ENCODE measurements at places on chromosomes 1 and 21.

DNA sequence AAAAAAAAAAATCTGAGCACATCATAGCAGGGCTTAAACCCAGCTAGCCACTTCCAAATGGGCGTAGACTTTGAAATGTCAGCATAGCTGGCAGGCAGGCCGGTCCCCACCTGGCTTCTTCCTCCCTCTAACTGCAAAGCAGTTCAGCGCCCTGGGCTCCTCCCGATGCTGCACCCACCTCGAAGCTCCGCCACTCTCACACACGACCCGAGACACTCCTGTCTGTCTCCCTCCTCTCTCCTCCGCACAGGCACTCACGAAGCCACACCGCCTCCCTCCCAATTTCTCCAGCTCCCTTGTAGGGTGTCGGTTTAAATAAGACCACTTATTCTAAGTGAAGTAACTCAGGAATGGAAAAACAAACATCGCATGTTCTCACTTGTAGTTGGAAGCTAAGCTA lies 301.3 kb downstream of the NPHP4 start:
- no peak for DNase-seq

- DNase-seq: no peak
These were observed 332.8 kb upstream of the ZRANB2 start for GRCh38 chr1:71413441-71414175.

- DNase-seq: no peak
These were observed 1386.8 kb downstream of the MRPL39 start for GRCh38 chr21:24220446-24220845.

DNA sequence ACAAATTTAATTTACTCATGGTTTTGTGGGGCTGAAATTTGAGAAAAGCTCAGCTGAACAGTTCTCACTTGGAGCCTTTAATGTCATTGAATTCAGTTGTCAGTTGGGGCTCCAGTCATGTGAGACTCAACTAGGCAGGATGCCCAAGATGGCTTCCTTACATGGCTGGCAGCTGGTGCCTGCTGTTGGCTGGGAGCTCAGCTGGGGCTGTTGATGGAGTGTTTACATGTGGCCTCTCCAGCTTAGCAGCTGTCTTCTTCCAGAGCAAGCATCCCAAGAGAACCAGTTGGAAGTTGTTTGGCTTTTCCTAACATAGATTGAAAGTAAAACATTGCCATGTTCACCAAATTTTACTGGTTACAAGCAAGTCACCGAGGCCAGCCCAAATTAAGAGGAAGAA lies 81.8 kb upstream of the KCNA3 start:
- no peak for DNase-seq

DNA sequence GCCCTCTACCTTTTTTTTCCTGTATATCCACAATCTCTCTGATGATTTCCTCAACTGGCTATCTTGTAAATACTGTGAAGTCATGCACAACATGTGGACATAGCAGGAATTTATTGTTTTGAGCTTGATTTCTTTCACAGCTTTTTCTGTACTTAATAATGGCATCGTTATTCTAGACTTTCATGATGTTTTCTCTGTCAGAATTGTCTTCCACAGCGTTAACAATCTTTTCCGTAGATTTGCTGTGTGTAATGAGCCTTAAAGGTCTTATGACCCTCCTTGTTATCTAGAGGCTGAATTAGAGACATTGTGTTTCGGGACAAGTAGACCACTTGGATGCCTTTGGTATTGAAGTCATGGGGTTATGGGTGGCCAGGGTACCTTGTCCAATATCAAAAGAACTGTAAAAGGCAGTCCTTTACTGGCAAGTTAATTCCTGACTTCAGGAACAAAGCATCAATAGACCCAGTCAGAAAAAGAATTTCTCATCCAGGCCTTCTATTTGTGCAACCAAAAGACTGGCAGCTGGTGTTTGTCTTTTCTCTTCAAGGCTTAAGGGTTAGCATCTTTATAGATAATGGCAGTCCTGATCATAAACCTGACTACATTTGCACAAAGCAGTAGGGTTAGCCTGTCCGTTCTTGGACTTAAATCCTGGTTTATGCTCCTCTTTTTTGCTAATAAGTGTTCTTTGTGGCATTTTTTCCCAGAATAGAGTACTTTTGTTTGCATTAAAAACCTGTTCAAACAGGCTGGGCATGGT lies 30.1 kb upstream of the CHAF1B start:
- DNase-seq: no peak

DNA sequence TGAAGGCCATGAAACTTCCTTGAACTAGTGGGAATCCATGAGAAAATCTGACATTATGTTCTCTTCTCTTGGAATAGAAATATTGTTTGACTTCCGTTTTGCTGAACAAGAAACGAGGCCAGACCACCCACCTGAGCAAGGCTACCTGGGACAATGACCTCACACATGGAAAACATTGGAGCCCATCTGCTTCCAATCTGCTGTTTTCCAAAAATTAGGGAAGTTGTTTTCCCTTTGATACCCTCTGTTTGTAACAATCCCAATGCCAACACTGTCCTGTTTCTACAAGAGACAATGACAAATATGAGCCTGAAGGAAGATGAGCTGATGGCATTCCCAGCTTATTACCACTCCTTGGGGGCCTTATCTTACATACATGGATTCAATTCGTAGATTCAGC lies 29.4 kb downstream of the OR2C3 start:
- no peak for DNase-seq

DNA sequence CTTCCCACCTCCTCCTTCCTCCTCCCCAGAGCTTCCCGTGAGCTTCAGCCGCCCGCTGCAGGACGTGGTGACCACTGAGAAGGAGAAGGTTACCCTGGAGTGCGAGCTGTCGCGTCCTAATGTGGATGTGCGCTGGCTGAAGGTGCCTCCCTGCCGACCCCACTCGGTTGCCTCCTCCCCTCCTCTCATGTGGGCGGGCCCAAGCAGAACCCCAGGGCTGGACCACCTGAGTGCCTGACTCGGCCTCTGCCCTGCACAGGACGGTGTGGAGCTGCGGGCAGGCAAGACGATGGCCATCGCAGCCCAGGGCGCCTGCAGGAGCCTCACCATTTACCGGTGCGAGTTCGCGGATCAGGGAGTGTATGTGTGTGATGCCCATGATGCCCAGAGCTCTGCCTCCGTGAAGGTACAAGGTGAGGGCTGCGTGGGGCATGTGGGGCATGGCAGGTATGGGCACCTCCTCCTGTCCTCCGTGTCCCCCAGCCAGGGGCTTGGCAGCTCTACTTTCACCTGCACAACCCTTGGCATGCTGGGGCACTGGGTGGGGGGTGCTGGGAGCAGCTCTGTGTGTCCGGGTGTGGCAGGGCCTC lies 69.2 kb downstream of the OBSCN start:
- DNase-seq: no peak

DNA sequence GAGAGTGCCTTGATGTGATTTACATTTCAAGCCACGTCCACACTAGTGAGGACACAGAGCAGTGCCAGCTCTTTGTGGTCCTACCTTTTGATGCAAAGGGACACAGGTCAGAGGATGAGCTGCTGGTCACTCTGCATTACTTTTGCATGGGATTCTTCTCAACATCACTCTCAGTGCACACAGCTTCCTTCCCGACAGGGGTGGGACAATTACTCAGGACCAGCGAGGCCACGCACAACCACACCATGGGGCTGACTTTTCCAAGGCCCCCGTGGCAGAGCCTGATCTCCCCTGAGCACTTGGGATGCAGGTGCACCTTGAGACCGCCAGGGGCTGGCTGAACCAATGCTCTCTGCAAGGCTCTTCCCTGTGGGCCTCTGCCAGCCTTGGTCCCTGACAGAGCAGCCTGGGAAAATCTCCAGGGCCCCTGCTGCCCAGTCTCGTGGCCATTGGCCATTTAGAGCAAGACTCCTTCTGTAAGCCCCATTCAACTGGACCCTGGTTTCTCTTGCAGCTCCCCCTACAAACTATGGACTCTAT lies 13.2 kb upstream of the PRAMEF12 start:
- no peak for DNase-seq

DNA sequence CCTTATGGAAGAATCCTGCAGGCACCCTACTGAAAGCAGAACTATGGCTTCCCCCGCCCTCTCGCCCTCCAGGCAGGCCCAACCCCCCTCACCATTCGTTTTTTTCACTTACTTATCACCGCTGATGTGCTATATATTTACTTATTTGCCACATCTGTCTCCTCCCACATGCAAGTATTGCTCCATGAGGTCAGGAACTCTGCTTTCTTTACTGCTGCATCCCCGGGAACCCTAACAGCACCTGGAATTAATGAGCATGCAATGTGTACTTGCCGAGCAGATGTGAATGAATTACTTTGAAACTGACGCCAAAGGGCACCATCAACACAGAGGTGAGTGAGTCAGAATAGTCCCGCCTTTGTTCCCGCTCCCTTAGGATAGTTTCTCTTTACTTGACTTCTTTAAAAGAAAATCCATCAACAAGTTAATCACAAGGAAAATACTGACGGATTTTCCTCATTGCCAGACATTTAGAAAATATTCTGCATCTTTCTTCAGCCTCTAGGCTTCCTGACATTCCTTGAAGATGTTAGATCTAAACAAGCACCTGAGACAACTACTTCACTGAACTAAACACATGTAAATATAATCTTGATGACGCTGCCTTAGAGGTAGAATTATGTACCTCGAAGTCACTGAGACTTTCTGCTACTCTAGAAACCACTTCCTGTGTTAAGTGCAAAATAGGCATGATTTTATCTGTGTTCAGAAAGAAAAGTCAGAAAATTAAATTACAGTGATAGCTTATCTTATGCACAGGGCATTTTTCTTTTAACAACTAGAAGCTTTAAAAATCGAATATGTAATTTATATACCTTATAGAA lies 17.5 kb upstream of the RAB4A start:
- no peak for DNase-seq

DNA sequence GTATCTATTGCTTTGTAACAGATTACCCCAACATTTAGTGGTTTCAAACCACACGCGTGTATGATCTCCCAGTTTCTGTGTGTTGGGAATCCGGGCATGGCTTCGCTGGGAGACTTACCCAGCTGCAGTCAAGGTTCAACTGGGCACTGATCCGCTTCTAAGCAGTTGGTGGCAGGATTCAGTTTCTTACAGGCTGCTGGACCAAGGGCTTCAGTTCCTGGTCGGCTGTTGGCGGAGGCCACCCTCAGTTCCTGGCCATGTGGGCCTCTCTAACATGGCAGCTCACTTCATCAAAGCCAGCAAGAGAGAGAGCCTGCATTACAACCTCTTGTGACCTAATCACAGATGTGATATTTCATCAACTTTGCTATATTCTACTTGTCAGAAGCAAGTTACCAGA lies 53.8 kb upstream of the NEK2 start:
- DNase-seq: no peak

DNA sequence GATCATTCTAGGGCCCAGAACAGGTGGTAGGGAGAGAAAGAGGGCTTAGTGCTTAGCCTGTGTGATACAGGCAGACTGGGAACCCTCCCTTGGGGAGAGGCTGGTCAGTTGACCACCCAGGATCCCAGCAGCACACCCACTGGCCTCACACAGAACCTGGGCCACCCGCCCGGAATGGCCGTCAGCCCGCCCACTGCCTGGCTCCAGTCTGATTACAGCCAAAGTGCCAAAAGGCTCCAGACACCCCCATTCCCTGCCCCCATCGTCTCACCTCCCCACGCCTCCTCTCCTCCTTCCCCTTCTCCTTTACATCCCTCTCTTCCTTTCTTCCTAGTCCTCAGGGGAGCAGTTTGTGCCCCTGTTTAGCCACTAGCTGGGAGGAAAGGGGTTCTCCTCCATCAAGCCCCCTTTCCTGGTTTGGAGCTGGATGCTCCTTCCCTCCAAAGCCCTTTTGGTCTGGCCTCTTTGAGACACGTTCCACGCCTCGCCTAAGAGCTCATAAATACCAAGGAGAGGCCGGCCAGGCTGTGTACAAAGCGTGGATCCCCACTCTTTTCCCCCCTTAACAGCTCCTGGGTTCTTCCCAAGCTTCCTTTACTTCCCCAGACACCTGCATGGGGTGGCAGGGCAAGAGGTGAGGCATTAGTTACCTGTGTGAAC lies 4.6 kb upstream of the WNT2B start:
- no peak for DNase-seq

DNA sequence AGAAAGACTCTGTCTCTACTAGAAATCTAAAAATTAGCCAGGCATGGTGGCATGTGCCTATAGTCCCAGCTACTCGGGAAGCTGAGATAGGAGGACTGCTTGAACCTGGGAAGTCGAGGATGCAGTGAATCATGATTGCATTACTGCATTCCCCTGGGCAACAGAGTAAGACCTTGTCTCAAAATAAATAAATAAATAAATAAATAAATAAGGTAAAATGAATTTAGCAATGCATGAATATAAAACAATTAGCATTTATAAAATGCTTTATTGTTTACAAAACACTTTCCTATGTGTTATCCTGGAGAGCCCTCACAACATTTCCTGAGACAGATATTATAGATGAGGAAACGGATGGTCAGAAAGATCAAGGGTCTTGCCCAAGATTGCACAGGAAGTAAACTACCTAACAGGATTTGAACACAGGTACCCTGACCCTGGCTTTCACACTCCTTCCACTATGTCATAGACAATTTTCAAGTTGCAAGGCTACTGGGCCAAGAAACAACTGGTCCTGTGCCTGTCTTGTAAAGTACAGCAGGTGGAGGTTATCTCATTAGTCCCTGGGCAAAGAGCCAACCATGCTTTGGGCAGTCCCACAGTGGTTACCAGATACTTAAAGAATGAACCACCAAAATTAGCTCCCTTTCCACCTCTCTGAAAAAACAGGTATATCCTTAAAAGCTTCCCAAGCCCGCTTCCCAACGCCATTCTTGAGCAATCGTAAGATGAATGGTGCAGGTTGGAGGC lies 15.4 kb upstream of the VSIG8 start:
- peak; percentile 16 for DNase-seq

DNA sequence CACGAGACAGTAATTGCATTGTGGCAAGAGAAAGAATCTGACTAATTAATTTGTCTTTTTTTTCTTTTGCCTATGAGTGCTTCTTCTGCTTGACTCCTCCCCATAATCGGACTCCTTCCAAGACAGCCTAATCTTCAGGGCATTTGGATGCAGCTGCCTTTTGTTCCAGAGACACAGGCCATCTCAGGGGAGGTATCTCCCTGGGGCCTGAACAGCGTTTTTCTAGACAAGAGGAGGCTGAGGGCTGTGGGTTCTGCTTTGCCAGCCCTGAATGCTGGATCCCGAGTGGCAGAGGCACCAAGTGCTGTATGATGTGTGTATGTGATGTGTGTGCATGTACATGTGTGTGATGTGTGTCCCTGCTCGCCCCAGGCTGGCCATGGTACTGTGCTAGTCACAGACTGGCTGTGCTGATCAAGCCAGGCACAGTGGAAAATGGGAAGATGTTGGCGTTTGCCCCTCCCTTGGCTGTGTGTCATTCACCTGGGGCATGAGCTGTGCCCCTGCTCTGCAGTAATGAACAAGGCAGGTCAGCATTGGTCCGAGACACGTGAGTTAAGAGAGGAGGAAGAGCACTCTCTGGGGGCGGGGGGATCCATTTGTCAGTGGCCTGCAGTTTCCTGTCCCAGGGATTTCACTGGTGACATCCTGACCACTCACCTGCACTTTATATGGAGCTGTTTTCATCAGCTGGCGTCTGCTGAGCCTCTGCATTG lies 77.2 kb downstream of the ADARB1 start:
- DNase-seq: no peak

- DNase-seq: no peak
These were observed 28.9 kb upstream of the EFCAB14 start for GRCh38 chr1:46747683-46748288.

GRCh38 chr1:18484721-18485120 lies 4.0 kb downstream of the KLHDC7A start:
- no peak for DNase-seq

- no peak for DNase-seq
These were observed 7.0 kb downstream of the SMCP start for GRCh38 chr1:152884966-152885624.
